Activated T-helper 1 cell treated with anti-CD3 and anti-CD28 coated beads, Interleukin-2, amount 50 U/mL, for 16 hours (primary cell): ENCODE measurements at places on chromosomes 6 and 20.

DNA sequence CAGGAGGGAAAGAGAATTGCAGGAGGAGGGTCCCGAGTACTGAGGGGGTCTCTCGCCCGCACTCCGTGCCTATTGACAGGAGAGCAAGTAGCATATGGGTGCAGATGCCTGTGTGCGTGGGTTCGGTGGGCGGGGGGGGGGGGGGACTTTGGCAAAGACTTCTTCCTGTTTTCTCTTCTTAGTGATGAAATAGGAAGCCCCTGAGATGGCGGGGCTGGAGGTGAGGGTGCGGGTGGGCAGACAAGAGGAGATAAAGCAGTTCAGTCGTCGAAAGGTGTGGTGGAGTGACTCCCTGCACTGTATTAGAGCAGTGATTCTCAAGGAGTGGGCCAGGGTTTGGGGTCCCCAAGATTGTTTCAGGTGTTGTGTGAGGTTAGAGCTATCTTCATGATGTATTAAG, 3.7 kb downstream of the NAA20 start:
- no peak for DNase-seq

- no peak for DNase-seq
These were observed 27.9 kb upstream of the POPDC3 start for GRCh38 chr6:105207524-105208269.

DNA sequence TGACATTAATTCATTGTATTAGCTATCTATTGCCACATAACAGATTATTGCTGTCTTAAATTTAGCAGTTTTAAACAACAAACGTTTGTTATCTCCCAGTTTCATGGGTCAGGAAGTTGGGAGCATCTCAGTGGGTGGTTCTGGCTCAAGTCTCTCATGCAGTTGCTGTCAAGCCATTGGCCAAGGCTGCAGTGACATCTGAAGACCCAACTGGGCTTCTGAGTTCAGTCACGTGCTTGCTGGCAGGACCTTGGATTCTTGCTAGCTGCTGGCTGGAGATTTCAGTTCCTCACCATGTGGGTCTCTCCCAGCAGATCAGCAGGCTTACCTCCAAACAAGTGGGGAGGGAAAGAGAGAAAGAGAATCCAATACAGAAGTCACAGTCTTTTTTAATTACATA, 152.6 kb upstream of the EXOC2 start:
- DNase-seq, result no peak

DNA sequence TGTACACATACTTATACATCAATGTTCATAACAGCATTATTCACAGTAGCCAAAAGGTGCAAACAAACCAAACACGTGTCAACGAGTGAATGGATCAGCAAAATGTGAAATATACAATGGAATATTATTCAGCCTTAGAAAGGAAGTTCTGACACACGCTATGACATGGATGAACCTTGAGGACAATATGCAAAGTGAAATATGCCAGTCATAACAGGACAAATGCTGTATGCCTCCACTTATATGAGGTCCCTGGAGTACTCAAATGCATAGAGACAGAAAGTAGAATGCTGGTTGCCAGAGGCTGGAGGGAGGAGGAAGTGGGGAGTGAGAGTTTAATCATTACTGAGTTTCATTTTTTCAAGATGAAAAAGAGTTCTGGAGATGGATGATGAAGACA, 37.8 kb upstream of the IGF2R start:
- no peak for DNase-seq

GRCh38 chr6:70593118-70593486, 26.4 kb downstream of the SDHAF4 start:
- DNase-seq, result no peak

DNA sequence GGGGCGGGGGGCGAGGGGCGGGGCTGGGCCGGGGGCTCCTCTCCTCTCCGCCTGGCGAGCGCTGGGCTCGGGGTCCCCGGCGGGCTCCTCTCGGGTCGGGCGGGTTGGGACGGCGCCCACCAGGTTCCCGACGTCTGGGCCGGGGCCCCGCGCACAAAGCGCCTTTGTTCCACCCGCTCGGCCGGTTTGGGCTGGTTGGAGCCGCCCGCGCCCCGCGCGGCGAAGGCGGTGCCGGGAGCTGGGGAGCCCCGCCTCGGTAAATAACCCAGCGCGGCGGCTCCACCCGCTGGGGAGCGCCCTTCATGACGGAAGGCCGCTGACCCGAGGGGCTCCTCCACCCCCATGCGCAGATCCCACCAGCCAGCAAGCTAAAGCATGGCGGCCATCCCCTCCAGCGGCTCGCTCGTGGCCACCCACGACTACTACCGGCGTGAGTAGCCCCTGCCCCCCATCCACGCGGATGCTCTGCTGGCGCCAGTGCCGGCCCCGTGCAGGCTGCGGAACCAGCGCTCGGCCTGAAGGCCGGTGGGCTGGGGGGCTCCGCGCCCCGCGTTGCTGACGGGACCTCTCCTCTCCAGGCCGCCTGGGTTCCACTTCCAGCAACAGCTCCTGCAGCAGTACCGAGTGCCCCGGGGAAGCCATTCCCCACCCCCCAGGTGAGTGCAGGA, 503 bp downstream of the PPDPF start:
- DNase-seq, result peak; percentile 48

GRCh38 chr20:6744180-6744579, 23.3 kb upstream of the BMP2 start:
- DNase-seq, result no peak

DNA sequence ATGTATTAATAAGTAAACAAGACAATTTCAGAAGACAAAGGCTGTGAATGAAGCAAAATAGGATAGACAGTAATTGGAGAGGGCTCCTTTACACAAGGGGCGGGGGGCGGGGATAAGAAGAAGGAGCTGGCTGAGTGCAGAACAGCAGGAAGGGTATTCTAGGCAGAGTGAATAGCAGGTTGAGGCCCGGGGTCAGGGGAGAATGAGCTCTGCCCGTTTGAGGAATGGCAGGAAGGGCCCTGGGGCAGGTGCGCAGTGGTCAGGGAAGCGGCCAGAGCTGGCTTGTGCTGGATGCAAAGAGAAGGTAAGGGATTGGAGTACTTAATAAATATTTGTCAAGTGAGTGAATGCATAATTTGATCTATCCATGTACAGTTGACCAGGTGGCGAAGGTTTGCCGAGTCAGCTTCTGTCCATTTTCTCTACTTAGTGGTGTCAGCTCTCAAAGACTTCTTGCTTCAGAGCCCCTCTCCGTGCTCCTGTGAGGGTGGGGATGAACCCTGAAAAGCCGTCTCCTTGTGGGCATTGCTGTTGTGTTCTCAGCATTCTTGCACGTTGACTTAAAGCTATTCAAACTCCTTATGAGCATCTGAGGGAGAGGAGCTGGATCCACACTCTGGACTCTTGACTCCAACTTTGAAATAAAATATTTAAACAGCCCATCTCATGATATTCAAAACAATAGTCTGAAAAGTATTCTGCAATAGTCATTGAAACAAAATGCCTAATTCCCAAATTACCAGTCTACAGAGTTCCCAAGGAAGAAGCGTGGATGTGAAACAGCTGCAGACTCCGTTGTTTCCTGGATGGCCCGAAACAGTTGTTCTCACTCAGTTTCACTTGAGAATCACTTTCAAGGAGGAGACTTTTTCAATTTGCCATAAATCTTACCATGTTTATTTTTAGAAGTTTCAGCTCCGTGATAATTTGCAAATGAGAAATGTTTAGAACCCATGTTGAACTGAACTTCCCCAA, 105.1 kb downstream of the EDN3 start:
- DNase-seq, result no peak

DNA sequence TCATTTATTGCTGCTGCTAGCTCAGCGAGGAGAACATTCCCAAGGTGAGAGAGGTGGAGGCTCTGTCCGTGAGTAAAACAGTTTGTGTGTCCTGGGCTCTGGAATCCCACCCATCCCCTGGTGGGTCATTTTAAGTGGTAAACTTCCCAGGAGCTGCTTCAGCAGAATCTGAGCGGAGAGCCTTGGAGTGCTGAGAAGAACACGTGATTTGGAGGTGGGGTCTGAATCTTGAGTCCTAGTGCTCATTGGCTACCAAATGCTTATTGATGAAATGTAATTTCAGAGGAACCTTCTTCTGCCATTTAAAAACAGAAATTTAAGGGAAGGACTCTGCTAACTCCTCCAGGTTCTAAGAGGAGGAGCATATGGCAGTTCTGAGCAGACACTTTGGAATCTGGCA, 132.4 kb downstream of the CDH26 start:
- no peak for DNase-seq

DNA sequence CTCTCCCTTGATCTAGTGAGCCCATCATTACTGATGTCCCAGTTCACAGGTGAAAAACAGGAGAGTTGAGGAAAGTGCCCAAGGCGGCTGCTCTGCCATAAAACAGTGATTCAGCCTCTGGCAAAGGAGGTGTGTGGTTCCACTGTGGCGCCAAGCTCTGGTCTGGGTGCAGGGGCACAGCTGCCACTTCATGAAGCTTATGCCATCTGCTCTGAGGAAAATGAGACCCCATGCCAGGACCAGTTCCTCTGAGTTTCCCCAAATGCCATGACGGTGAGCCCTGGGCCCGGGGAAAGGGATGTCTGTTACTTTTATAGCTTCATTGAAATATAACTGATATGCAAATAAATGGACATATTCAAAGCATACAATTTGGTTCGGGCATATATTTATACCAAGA, 33.7 kb upstream of the ZBP1 start:
- peak; percentile 2 for DNase-seq

DNA sequence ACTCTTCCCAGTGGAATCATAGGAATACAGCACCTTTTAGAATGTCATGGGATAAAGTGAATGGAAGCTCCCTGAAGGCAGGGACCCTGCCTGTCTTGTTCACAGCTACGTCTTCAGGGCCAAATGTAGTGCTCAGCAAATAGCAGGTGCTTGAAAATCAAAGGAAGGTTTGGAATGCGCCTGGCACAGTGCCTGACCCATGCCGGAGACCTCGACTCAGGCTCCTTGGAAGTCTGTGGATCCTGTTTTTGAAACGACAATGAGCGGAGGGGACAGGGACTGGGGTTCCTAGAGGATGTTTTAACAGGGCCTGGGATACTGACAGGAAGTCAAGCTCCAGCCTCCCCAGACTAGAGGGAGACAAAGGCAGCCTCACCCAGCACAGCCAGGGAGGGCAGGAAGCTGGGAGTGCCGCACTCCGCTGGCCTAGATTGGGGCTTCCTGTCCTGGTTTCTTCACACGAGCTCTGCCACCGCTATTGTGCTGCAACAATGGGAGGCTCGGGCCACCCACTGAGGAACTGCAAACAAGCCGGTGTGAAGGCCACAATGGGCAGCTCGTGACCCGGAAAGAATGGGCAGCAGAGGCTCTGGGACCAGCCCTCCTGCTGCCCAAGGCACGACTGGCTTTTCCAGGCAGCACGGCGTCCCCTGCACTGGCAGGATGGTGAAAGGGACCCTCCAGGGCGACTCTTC, 76.7 kb downstream of the PREX1 start:
- DNase-seq, result no peak

DNA sequence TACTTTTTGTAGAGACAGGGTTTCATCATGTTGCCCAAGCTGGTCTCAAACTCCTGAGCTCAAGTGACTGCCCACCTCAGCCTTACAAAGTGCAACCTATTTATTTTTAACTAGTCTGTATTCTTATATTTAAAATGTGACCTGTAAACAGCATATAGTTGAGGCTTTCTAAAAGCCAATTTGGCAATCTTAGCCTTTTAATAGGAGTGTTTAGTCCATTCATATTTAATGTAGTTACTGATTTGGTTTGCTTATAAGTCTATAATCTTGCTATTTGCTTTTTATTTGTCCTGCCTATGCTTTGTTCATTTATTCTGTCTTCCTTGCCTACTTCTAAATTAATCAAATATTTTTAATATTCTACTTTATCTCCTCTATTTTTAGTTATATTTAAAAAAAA, 15.0 kb upstream of the SOX4 start:
- no peak for DNase-seq

- no peak for DNase-seq
These were observed 556 bp upstream of the YWHAB start for GRCh38 chr20:44884907-44885391.

DNA sequence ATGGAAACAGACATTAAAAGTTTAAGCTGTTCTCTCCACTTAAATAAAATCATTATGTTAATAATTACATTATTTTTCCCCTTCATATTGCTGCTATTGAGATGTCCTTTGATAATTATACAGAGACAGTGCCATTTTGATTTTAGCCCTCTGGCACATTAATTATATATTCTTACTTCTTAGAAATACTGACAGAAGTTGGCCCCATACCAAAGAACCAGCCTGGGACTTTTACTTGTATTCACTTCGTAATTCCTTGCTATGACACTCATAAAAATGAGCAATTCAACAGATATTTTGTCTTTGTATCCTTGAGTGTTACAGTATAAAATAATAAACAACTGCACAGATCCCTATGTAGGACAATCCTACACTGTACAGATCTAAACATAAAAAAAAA, 743.7 kb downstream of the TBC1D32 start:
- no peak for DNase-seq

- no peak for DNase-seq
These were observed 117.5 kb upstream of the QKI start for GRCh38 chr6:163296835-163297519.

DNA sequence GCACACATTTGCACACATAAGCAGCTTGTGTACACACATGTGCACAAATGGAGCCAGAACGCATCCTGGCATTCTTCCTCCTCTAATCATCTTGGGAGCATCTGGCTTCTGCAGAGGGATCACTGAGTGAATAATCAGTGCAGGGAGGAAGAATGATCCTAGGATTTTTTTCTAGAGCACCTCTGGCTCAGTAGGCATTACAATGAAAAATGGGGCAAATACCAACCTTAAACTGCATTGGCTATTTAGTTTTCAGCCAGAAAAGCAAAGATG, 205.7 kb upstream of the TCF21 start:
- DNase-seq, result no peak
